ENCODE measurements at places on chromosomes 12 and 14.

DNA sequence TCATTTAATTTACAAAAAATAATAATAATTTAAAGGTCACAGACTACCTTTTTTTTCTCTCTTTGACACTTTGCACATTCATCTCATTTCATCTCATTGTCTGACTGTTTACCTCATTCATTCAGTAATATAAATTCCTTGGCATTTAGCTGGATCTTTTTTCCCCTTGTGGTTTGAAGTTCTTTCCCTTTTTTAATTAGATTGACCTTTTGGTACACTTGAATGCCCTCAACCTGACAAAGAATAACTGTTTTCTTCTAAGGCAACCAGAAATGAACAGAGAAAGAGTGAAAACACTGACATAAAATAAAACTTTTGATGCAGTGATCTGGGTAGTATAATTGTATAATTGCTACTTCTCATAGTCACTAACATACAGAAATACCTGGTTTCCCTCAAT lies 774.9 kb upstream of the NOVA1 start:
- no peak for DNase-seq

DNA sequence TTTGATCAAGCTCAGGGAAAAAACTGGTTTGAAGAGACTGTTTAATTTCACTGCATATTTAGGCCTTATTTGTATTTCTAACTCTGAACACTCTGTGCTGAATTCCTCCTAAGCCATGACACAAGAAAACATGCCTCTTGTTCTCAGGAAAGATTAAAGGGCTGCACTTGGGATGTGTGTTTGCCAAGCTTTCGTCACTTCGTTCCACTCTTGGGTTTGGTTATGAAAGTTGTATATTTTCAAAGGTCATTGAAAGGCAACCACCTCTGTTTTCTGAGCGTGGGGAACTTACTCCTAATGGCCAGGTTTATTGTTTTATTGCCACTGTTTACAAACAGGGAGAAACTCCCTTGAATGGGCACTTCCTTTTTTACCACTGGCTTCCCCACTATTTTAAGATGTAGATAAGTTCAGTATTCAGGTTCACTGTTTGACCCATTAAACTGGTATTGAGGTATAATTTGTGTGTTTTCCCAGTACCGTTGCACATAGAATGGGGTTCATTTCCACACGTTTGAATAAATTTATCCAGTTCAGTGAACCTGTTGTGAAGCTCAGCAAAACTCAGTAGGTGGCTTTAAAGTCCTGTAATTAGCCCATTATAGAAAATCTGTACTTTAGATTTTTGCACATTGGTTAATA lies 65.3 kb downstream of the NKX2-1 start:
- no peak for DNase-seq

- DNase-seq: peak; percentile 70
Observed at GRCh38 chr12:69415471-69416275, 54.5 kb upstream of the FRS2 start.

DNA sequence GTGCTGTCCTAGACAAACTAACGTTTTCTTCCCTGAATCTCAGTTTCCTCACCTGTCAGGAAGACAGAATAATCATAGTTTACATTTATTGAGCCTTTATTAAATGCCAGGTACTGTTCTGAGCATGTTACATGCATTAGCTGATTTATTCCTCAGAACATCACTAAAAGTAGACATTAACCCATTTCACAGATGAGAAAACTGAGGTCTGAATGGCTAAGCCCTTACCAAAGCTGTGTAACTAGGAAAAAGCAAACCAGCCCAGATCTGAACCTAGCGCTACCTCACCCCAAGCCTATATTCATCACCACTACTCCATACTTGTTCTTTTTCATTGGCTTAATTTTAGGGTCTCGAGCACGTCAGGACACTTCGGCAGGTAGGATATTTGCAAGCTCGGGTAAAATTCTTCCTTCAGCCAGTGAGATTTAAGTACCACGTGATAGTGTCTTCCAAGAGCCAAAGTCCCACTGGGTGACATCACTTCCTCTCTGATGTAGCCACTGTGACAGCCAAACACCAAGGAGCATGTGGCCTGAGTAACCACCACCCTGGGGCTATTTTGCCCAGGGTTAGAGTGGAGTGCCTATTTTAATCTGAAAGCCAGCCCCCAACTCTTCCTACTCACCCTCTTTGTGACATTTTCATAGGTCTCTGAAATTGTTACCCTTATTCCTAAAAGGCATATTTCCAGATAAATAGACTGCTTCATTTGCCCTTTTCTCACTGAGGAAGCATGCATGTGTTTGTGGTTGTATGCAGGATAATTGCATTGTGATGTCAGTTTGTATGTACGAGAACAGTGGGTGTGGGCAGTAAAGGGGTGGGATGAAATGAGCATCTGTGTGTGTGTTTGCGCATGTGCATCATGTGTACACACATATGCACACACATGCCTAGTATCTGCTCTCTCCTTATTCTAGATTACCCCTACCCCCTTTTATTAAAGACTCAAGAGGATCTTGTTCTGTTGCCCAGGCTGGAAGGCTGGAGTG lies 62.2 kb upstream of the WSCD2 start:
- DNase-seq: no peak

- no peak for DNase-seq
Observed at GRCh38 chr14:93977790-93978581, 1.6 kb upstream of the ASB2 start.

- DNase-seq: no peak
Observed at GRCh38 chr12:119412811-119413794, 78.6 kb downstream of the CCDC60 start.

- no peak for DNase-seq
Observed at GRCh38 chr12:53938326-53939140, at the start of gene HOXC13. Gene HOXC13, plus strand, starts transcription at chr12:53938831. Its CDS starts 76 bp downstream, at chr12:53938907.

DNA sequence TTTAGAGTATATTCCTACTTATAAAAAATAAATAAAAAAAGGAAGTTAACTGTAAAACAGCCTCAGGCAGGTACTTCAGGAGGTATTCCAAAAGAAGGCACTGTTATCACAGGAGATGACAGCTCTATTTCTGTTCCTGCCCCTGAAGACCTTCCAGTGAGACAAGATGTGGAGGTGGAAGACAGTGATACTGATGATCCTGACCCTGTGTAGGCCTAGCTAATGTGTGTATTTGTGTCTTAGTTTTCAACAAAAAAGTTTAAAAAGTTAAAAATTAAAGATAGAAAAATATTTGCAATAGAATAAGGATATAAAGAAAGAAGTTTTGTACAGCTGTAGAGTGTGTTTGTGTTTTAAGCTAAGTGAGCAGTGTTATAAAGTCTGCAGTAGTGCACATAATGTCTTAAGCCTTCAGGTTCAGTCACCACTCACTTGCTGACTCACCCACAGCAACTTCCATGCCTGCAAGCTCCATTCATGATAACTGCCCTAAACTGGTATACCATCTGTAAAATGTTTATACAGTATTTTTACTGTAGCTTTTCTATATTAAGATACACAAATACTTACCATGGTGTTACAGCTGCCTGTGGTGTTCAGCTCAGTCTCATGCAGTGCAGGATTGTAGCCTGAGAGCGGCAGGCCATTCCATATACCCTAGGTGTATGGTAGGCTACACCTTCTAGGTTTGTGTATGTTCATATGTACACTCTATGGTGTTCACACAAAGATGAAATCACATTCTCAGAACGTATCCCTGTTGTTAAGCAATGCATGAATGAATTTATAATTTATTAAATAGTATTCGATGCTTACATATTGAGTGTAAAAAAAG lies 121.1 kb downstream of the ANO6 start:
- peak; percentile 51 for DNase-seq

DNA sequence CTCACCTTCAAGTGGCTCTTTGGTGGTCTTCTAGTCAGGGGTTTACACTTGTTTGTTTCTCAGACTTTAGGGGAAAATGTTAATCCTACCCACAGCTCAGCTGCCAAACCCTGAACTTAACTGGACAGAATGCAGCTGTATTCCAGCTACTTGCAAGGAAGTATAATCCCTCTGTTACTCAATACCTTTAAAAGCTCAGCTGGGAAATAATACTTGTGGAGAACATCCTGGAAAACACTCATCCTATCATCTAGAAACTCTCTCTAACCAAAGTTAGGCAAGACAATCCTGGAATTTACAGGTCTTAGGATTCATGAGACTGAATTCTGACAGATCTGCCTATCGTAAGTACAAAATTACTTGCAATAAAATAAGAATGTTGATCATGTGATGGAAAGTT lies 404.1 kb downstream of the ADAMTS20 start:
- DNase-seq: no peak

DNA sequence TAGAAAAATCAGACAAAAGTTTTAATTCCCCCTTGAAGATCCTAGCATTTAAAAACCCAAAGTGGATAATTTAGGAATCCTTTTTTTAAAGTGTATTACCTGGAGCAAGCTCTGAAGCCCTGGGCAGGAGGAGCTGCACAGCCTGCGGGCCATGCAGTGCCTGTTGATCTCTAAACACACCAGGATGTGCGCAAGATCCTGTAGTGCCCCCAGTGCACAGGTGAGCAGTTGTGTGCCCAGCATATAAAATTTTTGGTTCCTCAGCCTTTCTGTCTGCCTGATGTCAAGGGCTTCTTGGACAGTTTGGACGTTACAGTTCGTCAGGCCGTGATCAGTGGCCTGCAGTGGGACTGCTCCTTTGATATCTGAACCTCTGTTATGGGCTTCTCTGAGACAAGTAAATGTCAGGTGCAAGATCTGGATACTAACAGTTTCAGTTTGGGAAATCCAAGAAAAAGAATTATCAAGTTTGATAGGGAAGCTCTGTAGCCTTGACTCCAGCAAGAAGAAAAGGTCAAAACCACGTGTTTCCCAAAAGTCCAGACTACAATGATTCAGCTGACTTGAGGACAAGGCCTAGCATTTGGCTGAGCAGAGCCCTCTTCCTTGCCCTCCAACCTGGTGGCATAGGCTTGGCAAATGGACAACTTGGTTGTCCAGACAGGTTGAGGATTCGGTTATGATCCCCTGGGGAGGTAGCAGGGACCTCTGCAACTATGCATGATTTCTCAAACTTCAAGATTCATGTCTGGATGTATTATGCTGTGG lies 1.0 kb downstream of the ATXN7L3B start:
- no peak for DNase-seq

- no peak for DNase-seq
Observed at GRCh38 chr14:79134361-79134760, 964.2 kb downstream of the NRXN3 start.

GRCh38 chr14:95067526-95067925 lies 89.8 kb downstream of the DICER1 start:
- DNase-seq: no peak

GRCh38 chr12:105861227-105861626 lies 277.5 kb downstream of the NUAK1 start:
- no peak for DNase-seq

DNA sequence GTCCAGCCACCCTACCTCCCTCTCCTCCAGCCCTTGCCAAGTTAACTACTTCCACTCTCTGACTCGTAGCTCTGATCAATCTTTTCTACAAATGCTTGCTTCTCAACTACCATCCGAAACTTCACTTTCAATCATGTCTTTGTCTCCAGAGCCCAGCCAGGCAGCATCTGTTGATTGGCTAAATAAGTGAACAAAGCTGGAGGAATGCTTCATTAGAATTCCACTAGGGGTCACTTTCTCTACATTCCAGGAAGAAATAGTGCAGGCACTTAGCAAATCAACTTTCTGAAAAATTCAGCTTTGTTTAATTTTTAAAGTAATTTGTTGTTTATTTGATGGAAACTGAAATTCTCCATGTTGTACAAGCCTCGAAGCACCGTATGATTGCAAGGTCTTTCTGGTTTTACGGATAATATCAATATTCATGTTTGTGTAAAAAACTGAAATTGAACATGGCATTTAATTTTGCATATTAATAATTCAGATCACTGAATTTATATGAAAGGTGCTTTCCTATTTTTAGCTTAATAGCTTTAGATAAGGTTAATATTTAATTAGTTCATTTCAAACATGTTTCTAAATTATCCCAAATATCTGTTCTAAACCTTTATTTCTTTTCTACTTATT lies 32.4 kb upstream of the HELB start:
- DNase-seq: peak; percentile 17

GRCh38 chr14:37623426-37623951 lies 28.1 kb downstream of the TTC6 start:
- DNase-seq: peak; percentile 19

- no peak for DNase-seq
Observed at GRCh38 chr12:17971850-17972249, 118.1 kb downstream of the RERGL start.

DNA sequence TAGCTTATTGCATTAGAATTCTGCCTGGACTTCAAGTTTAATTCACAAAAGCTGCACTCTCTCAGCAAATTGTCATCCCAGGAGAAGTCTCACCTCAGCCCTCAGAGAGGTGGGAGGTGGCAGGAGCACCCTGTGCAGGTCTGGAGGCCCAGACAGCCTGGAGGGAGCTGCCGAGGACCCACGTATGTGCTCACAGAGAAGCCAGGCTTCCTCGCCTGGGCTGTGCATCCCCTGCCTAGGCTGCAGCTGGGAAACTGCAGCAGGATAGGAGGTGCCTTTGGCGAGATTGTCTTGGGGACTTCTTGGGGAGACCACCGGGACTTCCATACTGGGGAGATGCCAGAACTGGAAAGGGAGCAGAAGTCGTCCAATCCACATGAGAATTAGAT lies 8.8 kb downstream of the CPNE6 start:
- DNase-seq: no peak

DNA sequence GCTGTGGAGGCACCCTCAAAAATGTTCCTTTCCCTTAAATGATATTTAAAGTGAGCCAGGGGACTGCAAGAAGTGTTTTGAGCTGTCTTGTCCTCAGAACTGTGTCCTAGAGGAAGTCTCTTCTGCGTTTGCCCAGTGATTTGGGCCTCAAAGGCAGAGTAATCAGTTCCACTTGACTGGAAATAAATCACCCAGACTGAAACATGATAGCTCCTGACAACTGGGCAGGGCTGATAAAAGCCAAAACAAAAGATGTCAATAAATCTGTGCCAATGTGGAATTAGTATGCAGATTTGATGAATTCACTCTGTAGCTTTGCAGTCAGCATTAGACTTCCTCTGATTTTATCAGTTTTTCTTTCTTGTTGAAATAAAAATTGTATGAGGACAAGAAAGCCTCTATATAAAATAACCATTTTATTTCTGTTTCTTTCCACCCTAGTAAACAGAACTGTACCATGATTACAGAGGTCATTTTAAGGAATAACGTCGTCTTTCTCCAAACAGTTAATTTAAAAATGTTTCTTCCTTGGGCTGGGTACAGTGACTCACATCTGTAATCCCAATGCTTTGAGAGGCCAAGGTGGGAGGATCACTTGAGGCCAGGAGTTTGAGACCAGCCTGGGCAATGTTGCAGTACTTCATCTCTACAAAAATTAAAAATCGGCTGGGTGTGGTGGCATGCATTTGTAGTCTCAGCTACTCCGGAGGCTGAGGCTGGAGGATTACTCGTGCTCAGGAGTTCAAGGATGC lies 180.8 kb downstream of the ERC1 start:
- no peak for DNase-seq

DNA sequence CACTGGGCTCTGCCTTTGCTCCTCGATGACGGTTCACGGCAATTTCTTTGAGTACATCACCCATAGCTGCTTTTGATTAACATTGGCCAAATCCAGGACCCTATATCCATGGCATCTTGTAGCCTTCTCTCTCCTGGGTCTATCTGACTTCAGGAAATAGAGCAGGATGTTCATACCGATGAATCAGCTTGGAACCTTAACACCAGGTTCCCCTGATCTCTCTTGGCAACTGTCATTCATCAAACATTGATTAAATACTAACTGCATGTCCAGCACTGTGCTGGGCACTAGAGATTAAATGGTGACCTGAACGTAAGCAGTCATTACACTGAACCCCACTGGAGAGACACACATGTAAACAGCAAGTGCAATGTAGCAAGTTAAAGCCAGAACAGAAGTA lies 77.0 kb upstream of the MED13L start:
- DNase-seq: no peak

GRCh38 chr14:88323086-88323522 lies at the start of gene KCNK10:
Gene KCNK10, minus strand, starts transcription at chr14:88323269. Its CDS starts 471 bp downstream, at chr14:88322798.
- DNase-seq: no peak
